Stimulated activated naive B cell treated with anti-CD40 and anti-IgM and Interleukin-4, amounts not matched to agents 10 μg/mL and 1 μg/mL and 100 μg/mL, for 72 hours (primary cell): ENCODE measurements at places on chromosomes 16 and 17.

GRCh38 chr16:79213214-79213613 lies 387.3 kb downstream of the MAF start:
- no peak for DNase-seq

GRCh38 chr17:12365805-12366204 lies 299.9 kb upstream of the MYOCD start:
- no peak for DNase-seq

DNA sequence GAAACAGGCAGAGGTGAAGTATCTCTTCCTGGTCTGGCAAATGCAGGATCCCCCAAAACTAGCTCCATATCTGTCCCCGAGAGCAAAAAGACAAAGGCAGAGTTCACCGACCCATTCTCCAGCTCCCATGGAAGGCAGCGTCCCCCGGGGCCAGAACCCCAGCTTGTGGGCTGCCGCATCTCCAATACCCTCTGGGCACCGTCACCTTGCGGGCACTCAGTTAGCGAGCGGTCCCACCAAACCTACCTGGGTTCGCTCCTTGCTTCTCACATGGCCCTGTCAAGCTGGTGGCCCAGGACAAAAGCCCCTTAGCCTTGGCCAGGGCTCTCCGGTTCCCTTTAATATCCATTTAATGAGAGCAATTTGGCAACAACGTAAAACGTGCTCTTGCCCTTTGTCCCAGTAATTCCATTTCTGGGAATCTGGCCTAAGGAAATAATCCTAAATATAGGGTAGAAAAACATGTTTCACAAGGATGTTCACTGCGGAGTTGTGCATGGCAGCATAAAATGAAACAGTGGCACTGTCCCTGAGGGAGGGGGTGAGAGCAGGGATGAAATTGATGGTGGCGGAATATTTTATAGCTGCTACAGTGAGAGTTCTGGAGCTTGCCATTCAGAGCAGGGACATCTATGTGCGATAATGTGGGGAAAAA lies 157.1 kb downstream of the CMIP start:
- no peak for DNase-seq

DNA sequence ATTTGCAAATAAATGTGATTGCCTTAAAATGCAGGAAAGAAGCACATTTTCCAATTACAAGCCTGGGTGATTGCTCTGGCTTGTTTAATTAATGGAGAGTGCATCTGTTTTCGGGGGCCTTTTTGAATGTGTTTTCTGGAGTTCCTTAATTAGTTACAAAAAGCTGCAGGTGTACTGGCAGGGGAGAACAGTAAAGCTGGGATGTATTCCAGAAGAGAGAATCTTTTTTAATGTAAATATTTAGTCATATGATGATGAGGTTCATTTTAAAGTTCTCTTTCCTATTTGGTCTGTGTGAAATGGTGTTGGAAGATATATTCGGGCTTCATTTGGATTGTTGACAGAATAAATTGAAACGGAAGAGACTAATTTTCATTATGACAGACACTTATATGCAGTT lies 70.9 kb upstream of the N4BP1 start:
- no peak for DNase-seq

- no peak for DNase-seq
Measured at GRCh38 chr17:145671-146541, 8.5 kb downstream of the SCGB1C2 start.

- no peak for DNase-seq
Measured at GRCh38 chr17:56785997-56786680, 47.6 kb downstream of the C17orf67 start.

DNA sequence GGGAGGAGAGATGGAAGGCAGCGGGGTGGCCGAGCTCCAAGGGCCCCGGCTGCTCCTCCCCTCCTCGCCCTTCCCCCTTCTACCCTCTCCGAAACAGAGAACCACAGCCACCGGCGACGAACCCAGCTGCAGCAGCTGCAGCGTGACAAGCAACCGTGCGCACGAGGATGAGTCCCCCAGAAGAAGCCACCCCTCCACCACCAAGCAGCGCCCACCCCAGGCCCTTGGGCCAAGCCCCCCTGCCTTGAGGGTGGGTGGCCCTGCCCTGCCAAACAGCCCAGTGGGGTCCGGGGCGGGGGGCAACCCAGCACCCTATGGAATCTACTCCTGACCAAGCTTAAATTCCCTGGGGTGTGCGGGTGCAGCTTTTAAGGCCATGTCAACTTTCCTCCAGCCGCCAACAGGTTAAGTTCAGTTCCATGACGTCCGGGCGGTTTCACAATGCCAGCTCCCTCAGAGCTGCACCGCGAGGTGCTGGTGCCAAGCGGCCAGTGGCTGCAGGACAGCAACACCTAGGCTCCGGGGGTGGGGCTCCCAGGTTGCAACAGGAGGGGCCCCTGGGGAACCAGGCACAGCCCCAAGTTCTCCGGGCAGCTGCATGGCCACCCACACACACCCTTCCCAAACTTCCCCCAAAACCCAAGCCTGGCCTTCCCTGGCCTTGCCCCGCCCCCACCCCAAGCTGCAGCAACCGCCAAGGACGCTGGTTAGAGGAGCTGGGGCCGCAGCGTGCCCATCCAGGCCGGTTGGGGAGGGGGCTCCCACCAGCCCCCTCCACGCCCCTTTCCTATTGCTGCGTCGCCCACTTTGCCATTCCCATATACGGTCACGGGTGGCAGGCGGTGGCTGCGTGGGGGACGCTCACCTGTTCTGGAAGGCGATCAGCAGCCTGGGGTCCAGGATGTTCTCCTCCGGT lies 2.0 kb downstream of the CBX4 start:
- peak; percentile 82 for DNase-seq

DNA sequence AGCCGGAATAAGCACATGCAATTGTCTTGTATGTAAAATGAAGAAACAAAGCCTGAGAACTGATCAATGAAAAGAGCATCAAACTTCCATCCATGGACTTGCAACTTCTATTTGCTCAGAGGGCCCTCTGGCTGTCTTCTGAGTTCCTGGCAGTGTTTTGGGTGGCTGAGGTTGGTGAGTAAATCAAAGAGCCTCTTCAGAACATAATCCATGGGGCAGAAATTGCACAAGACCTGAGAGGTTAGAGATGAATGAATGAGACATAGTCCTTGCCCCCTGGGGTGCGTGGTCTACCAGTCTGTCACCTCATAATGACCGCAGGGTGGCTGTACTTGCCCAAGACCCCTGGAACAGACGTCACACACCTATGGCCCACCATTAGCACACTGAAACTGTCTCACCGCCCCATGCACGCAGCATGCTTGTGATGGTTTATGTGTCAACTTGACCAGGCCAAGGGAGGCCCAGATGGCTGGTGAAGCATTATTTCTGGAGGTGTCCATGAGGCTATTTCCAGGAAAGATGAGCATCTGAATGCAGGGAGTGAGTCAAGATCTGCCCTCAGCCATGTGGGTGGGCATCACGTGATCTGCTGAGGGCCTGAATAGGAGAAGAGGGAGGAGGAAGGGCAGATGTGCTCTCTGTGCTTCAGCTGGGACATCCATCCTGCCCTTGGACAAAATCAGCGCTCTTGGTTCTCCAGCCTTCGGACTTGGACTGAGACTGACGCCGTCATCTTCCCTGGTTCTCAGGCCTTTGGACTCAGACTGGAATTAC lies 8.3 kb downstream of the PIK3R6 start:
- peak; percentile 43 for DNase-seq

GRCh38 chr17:31031841-31032240 lies 61.0 kb downstream of the RNF135 start:
- DNase-seq: no peak

- DNase-seq: no peak
Measured at GRCh38 chr17:57210224-57210553, 46.1 kb upstream of the MSI2 start.

DNA sequence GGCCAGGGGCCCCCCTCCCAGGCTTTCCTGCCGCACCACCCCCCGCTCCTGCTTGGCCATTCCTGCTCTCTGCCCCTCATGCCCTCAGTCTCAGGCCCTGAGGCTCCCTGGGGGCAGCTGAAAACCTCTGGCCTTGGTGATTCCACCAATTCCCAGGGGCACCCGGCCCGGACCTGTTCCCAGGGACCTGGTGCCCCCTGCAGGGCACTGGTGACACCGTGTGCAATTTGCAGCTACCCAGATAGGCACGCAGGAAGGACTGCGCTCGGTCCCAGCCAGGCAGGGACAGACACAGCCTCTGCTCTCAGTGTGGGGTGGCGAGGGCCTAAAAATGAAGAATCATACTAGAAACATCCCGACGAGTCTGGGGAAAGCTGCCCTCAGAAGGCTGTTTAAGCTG lies 13.4 kb downstream of the WFDC1 start:
- DNase-seq: peak; percentile 7

- DNase-seq: no peak
Measured at GRCh38 chr17:77526728-77527350, 386.1 kb downstream of the SEC14L1 start.

DNA sequence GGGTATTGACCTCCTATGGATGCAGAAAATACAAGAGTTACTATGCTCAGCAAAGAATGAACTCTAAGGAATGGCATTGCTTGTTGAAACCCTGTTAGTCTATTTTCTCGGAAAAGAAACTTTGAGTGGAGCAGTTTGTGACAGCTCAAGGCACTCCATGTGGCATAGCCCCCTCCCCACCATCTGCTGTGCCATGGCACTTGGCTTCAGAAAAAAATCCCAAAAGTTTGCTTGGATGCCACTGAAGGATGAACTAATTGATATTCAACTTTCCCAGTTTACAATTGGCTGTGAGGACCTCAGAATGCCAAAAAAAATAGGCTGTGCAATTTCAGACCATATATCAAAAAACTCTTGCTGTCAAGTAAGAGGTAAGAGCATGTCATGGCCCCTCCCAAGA lies 1.8 kb downstream of the KRT31 start:
- DNase-seq: no peak

GRCh38 chr16:554640-555365 lies 5.4 kb upstream of the PRR35 start:
- no peak for DNase-seq

GRCh38 chr16:77223184-77223583 lies 24.0 kb downstream of the SYCE1L start:
- DNase-seq: no peak

- DNase-seq: no peak
Measured at GRCh38 chr17:81328978-81329926, 34.1 kb upstream of the SLC38A10 start.

GRCh38 chr16:57614944-57615343 lies 13.5 kb upstream of the ADGRG1 start:
- no peak for DNase-seq

DNA sequence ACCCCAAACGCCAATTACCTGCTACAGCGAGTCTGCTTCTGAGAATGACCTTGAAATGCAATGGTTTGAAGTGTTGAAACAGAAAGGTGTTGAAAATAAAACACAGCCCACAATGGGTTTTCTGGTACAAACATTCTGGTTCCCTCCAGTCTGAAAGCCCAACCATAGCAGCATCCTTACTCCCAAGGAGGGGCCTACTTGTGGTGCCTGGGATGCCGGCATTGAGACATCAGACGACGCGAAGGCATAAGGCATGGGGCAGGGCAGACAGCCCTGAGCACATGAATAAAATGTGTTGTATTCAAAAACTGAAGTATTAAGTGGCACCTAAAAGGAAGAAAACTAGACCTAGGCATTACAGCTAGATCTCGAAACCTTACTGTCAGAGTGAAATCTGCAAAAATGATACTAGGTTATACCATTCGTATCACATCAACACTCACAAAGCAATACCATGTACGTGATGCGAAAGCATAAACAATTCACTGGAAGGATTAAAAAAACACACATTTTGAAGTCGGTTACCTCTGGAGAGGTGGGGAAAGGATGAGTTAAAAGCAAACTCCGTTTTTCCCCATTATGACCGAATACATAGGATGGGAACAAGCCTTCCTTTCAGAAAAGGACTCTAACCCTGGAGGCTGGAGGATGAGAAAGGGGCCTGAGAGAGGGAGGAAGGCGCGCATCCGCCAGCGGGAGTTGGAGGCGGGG lies 702 bp downstream of the NUDT21 start:
- no peak for DNase-seq

GRCh38 chr16:14098081-14098480 lies 27.0 kb downstream of the MRTFB start:
- no peak for DNase-seq

GRCh38 chr16:14289692-14290340 lies 218.7 kb downstream of the MRTFB start:
- DNase-seq: no peak

DNA sequence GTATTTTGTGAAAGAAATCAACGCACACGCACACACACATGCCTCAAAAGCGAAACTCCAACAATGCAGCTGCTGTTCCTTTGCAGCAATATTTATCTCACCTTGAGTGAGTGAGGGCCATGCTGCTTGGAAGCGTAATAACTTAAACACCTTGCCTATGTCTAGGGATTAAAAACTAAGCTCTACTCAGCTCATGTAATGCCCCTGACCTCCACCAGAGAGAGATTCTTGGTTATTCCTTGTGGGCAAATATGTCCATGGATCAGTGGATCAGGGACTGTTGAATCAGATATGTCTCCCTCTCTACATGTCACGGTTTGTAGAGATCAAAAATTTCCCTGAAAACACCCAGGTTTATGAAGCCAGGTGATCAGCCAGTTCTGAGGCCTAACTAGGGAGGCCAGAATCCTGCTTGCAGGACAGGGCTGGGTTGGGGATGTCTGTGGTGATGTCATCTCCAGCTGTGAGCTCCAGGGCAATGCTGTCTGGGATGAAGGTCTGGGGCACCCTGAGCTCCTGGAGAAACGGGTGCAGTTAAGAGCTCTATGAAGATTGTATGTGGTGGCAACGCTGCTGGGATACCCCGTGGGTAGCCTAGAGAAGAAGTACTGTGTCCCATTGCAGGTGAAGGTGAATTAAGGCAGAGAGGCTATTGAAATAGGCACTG lies 149.4 kb downstream of the KCNJ12 start:
- DNase-seq: no peak

DNA sequence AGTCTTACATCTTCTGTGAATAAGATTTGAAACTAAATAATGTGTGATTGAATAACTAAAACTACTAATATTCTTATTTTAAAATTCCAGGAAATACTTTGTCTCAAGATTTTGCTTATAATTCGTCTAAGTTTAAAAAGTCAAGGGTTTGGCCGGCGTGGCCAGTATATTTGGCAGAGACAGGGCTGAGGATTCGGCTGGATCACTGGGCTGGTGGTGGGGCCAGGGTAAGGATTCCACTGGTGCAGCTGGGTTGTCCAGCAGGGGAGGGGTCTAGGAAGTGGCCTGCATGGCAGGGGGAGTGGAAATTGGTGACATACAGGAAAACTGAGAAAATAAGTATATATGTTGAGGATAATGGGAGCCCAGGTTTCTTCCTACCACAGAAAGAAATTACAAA lies 75.7 kb downstream of the MYO1D start:
- DNase-seq: no peak

DNA sequence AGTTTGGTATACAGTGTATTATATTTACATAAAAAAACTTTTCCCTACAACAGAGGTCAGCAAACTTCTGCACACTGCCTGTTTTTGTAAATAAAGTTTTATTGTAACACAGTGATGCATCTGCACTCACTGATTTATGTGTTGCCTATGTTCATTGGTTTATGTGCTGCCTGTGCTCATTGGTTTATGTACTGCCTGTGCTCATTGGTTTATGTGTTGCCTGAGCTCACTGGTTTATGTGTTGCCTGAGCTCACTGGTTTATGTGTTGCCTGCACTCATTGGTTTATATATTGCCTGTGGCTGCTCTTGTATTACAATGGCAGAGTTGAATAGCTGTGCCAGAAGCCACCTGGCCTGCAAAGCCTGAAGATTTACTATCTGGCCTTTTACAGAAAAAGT lies 81.6 kb downstream of the MYH11 start:
- no peak for DNase-seq

- DNase-seq: no peak
Measured at GRCh38 chr17:79485419-79485985, 125.3 kb downstream of the RBFOX3 start.

GRCh38 chr16:49652456-49653172 lies 203.3 kb downstream of the ZNF423 start:
- no peak for DNase-seq
